ENCODE measurements at places on chromosomes 6 and 20. TPM values are rescaled to one million over a fixed set of nuclear protein-coding genes. Genes with fewer than 3 reads are reported as not detected.

GRCh38 chr20:16132036-16132798 lies 441.0 kb downstream of the KIF16B start:
- DNase-seq, result no peak

GRCh38 chr6:51934098-51934497 lies 153.3 kb downstream of the PKHD1 start:
- no peak for DNase-seq

DNA sequence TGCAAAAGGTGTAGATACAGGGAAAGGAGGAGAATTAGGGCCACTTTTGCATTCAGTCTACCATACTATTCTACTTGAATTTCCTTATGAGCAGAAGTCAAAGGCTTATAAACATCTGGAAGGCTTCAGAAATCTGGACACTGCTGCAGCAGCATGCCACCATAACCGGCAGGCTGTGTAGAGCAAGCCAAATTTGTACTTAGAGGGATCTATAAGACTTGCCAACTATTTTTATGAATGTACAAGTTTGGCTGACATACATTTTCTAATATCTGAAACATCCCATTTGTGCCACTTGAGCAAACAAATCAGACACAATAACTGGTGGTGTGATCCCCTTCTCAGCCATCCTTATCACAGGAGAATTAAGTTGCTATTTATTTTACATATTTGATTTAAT lies 14.0 kb upstream of the PLCB1 start:
- DNase-seq, result no peak

DNA sequence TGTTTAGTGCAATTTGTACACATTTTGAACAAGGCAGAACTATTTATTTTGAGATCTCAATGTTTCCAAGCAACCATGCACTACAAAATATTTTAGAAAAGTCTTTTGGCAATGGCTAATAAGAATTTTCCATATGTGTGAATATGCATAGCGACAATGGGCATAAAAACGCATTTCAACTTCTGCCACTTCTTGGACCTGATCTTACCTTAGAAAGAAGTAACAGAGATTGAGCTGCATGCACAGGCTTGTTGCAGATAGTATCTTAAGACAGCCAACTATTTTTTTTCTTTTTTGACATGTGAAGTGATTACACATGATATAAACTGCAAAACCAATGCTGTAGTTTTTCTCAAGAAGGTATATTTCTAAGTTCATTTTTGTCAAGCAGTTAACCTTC lies 210.4 kb upstream of the PHACTR1 start:
- DNase-seq, result no peak

- no peak for DNase-seq
Measured at GRCh38 chr6:36241728-36242127, 28.1 kb upstream of the PNPLA1 start.

DNA sequence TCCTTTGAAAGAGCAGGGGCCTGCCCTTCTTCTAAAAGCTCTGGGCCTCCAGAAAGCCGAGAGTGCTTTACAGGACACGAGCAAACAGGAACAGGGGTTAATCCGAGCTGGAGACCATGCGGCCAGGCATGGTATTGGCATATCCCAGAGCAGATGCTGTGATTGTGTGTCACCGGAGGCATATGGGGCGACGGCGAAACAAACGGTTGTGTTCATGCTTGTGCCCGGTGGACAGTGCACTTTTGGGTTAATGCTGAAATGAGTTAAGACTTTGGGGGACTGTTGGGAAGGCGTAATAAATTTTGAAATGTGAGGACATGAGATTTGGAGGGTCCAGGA lies 1088.7 kb upstream of the DEFB115 start:
- DNase-seq, result no peak

GRCh38 chr6:52548353-52548713 lies 28.5 kb downstream of the TRAM2 start:
- DNase-seq, result no peak

- DNase-seq, result no peak
Measured at GRCh38 chr6:137731960-137732616, 135.0 kb upstream of the TNFAIP3 start.

DNA sequence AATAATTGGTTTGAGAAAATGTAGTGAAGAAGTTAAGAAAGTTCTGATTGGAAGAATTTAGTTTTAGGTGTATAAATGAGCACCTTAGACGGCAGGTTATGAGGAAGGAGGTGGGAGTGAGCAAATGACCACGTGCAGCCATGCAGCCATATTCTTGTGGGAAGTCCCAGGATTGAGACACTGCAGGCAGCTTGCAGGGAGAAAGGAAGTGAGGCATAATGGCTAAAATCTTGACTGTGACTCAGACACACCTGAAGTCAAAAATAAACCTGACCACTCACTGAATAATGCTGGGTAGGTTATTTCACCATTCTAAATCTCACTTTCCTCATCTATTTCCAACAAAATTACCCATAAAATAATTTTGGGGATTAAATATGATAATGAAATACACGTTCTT lies 16.6 kb downstream of the DSE start:
- DNase-seq, result no peak

GRCh38 chr6:45483021-45483420 lies 105.3 kb upstream of the SUPT3H start:
- DNase-seq, result no peak

GRCh38 chr6:142474531-142475289 lies 172.9 kb downstream of the ADGRG6 start:
- DNase-seq, result peak; percentile 13

- peak; percentile 30 for DNase-seq
Measured at GRCh38 chr6:79946272-79947190, 822 bp downstream of the ELOVL4 start.

- DNase-seq, result no peak
Measured at GRCh38 chr20:957544-957943, 41.4 kb upstream of the ANGPT4 start.

DNA sequence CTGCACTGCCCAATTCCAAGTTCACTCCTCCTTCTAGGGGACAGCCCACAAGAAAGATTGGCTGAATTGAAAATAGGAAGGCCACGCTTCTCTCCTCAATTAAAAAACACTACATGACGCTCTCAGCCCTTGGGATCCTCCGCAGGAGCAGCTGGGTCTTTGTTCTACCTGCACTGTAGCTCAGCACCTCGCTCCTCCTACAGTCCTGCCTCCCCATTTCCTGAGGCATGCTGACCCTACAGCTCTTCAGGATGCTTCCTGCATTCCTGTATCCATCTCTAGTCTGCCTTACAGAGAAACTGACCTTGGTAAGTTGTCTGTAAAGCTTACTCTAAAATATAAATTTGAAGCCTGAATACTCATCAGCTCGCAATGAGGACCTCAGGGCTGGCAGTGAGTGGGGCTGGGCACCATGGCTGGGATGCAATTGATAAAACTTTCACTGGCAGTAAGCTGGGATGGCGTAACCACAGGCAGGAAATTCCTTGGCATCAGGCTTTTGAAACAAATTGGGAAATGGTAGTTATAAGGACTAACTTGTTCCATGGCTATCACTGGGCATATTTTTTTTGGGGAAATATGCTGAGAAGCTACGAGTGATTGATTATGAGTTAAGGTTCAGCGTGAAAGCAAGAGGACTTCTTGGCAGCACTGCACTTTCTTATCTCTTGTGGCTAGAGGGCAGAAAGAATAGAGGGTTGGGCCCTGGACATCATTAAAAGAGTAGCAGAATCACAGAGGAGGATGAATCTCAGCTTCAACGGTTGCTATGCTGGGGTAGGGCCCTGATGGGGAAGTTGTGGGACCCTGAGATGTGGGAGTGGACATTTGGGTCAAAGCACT lies 11.7 kb upstream of the SIRPB1 start:
- DNase-seq, result no peak

DNA sequence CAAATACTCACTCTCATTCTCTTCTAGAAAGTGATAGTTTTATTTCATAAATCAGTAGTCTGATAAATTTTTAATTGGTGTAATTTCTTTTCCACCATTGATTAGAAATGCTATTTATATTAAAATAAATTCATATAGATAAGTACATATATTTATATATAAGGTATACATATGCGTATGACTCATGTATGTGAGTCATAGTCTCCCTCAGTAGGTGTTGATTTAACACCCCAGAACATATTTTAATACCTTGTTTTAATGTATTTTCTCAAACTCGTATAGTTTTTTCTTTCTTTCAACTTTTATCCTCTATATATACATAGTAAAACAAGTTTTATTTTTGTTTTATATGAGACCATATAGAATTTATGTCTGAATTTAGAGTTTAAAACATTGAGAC lies 130.4 kb downstream of the PLG start:
- no peak for DNase-seq

DNA sequence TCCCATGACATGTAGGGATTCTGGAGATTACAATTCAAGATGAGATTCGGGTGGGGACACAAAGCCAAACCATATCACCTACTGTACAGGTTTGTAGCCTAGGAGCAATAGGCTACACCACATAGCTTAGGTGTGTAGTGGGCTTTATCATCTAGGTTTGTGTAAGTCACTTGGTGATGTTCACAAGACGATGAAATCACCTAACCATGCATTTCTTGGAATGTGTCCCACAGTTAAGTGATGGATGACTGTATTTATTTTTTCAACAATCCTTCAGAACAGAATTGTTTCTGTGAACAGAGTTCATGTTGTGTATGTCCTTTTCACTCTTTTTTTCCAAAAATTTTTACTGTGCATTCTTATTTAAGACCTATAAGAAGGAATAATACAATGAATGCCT lies 76.1 kb downstream of the DTD1 start:
- DNase-seq, result no peak

- DNase-seq, result no peak
Measured at GRCh38 chr20:51955756-51956155, 153.4 kb upstream of the SALL4 start.

Gene RAB44
- 0.08 TPM for total RNA-seq

Gene ABHD16B
- not detected for total RNA-seq

Gene MCCD1
- total RNA-seq, result not detected

Gene CEP162
- total RNA-seq, result 11.5 TPM

Gene EHMT2
- 70.4 TPM for total RNA-seq

Gene TCP11
- total RNA-seq, result not detected

Gene NOX3
- not detected for total RNA-seq

Gene SIGLEC1
- not detected for total RNA-seq

Gene NKX2-2
- total RNA-seq, result not detected

Gene CRISP2
- total RNA-seq, result not detected

Gene RBM12
- total RNA-seq, result 121 TPM

Gene RAET1L
- total RNA-seq, result not detected

Gene SMOC2
- not detected for total RNA-seq

Gene CDSN
- not detected for total RNA-seq

Gene TCF21
- total RNA-seq, result not detected

Gene GATA5
- not detected for total RNA-seq

All from activated CD4-positive, alpha-beta T cell treated with anti-CD3 and anti-CD28 coated beads, Interleukin-2, amount 10 ng/mL, durations not matched to agents 7 days and 5 days (primary cell).